Effector CD4-positive, alpha-beta T cell (primary cell): ENCODE measurements at places on chromosomes 2 and 18.

GRCh38 chr2:85649201-85650190, 18.5 kb downstream of the SFTPB start:
- no peak for DNase-seq

DNA sequence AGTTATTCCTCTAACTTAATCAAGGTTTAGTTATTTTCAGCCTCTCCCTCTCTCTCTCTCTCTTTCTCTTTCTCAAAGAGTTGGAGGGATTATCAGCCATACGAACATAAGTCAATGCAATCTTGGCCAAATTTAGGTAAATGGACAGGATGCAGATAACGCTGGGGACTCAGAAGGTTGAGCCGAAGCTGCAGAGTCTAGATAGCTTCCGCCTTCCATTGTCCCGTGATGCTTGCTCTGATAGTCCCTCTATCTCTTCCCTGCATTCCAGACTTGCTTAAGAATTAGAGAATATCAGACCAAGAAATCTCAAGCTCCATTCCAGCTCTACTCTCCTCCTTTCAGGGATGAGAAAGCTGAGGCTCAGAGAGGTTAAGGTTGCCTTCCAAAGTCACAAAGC, 502.8 kb upstream of the TNP1 start:
- no peak for DNase-seq

- DNase-seq = no peak
Observed at GRCh38 chr2:74297391-74297790, 45.8 kb downstream of the SLC4A5 start.

GRCh38 chr2:47664817-47665216, 118.1 kb upstream of the MSH6 start:
- DNase-seq = no peak

DNA sequence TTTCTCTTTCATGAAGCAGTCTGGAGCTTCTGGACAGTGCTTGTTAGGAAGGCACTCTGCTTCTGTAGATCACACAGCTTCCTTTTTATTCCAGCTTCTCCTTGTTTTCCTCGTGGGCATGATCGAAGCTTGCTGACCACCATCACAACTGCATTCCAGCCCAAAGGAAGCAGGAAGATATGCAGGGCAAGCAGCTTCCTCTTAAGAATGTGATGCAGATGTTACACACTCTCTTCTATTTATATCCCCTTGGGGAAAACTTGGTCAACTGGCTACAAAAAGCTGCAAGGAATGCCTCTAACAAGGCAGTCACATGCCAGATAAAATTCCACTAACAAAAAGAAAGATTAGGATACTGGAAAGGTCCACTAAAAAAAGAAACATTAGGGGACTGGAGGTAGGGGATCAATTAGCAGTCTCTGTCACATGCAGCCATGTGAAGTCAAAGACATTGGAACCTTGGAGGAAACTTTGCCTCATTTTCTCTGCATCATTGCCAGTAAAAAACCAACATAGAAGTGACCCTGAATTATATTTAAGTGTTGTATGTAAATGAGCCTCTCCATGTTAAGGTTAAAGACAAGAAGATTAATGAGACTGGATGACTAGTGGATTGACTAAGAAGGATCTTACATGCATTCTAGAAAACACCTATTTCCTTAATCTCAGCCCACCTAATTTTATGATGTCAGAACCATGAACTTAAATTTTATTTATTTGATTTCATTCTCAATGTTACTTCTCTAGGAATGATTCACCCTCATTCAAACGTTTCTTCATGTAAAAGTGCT, 98.3 kb downstream of the NAB1 start:
- DNase-seq = no peak

GRCh38 chr2:21759819-21760218, 636.1 kb downstream of the TDRD15 start:
- no peak for DNase-seq
